Body of pancreas (tissue), 4 donors: ENCODE measurements at places on chromosomes 3 and 15. TPM values are rescaled to one million over a fixed set of nuclear protein-coding genes. Genes with fewer than 3 reads are reported as not detected.

Gene IL17RC
- 60.3 TPM for total RNA-seq

Gene TMF1
- 17.1 TPM for total RNA-seq

Gene UROC1
- not detected for total RNA-seq

Gene C3orf85
- total RNA-seq, result not detected

Gene SLC6A1
- total RNA-seq, result 0.66 TPM

Gene TMEM158
- total RNA-seq, result 3.1 TPM

Gene IL1RAP
- 5.4 TPM for total RNA-seq

Gene XXYLT1
- total RNA-seq, result 1.3 TPM

Gene C2CD4A
- 2.1 TPM for total RNA-seq

Gene CACNA1D
- total RNA-seq, result 9.9 TPM

Gene GOLGA8J
- not detected for total RNA-seq

Gene C3orf20
- total RNA-seq, result not detected

Gene LYZL4
- total RNA-seq, result not detected

Gene TMCO5A
- not detected for total RNA-seq

Gene AQP9
- 0.26 TPM for total RNA-seq

Gene CCR9
- not detected for total RNA-seq

Gene DNAJA4
- 5.9 TPM for total RNA-seq

Gene DGKG
- 16.2 TPM for total RNA-seq

Gene CSPG5
- 0.66 TPM for total RNA-seq

Gene ANKRD34C
- total RNA-seq, result 0.33 TPM

Gene TMEM108
- not detected for total RNA-seq

Gene REC114
- not detected for total RNA-seq

Gene CILP
- total RNA-seq, result 4.4 TPM
